ENCODE measurements at places on chromosomes 16 and 17.

DNA sequence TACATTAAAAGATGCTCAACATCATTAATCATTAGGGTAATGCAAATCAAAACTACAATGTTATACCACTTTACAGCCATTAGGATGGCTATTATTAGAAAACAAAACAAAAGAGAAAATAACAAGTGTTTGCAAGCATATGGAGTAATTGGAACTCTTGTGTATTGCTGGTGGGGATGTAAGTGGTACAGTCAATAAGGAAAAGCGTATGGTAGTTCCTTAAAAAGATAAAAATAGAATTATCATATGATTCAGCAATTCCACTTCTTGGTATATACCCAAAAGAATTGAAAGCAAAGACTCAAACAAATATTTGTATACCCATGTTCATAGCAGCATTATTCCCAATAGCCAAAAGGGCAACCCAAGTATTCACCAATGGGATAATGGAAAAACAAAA, 1.4 kb upstream of the CAPNS2 start:
- no peak for DNase-seq

GRCh38 chr16:88393571-88393970, 10.8 kb downstream of the ZNF469 start:
- no peak for DNase-seq

- no peak for DNase-seq
Observed at GRCh38 chr17:82097919-82098168, 192 bp downstream of the FASN start.

- no peak for DNase-seq
Observed at GRCh38 chr16:57444711-57445110, 2.5 kb downstream of the CIAPIN1 start.

DNA sequence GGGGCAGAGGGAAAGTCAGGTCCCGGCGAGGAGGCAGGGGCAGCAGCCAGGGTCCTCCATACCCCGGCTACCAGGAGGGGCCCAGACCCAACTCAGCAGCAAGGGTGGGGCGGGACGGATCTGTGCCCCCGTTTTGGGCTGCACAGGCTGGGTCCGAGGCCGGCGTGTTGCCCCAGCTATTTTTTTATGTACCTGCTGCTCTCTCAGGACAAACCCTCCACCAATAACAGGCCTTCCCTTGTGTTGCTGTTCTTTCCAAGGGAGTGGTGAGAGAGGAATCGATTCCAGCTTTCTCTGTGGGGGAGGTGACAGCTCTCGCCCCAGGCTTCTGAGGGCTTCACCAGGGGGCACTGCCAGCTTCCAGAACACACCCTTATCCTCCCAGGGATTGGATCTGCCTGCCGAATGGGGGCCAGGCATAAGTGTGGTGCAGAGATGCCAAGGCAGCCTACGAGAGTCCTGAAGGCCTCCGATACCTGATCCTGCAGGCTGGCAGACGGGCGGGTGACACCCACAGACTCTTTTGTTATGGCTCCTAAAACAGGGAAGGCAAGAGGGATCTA, 22.3 kb downstream of the RTN4RL1 start:
- DNase-seq = no peak

GRCh38 chr17:75927286-75927922, 13.4 kb downstream of the FBF1 start:
- DNase-seq = no peak

GRCh38 chr16:85291302-85292148, 179.3 kb upstream of the CIBAR2 start:
- no peak for DNase-seq

GRCh38 chr17:17671369-17672129, 9.7 kb upstream of the RAI1 start:
- no peak for DNase-seq

DNA sequence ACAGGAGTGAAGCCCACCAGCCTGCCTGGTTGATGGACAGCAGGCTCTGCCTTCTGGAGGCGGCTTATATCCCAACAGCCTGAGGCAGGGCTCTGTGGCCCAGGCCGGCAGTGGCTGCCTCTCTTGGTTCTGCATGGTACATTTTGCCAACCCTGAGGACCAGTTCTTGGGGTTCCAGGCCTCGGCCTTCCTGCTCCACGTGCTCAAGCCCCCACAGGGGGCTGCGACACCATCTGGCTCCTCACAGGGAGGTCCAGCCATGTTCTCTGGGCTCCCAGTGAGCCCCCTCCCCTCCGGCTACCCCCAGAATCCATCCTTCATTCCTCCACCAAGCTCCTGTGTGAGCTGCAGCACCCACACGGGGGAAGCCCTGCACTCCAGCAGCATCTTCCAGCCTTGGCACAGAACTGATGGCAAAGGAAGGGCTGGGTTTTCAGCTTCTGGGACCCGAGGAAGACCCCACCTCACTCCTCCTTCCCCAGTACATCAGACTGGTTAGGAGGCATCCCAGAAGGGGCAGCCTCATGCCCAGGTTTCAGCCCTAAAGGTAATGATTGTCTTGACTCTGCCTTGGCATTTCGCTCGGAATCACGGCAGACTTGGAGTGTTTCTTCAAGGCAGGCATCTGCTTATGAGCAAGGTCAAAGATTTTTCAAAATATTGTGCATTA, 231.2 kb downstream of the CPPED1 start:
- DNase-seq = no peak
